ENCODE measurements at places on chromosomes 4 and X. TPM values are rescaled to one million over a fixed set of nuclear protein-coding genes. Genes with fewer than 3 reads are reported as not detected.

Gene UGT2B15
- not detected for total RNA-seq

Gene SMIM10L2A
- 0.14 TPM for total RNA-seq

Gene THAP9
- total RNA-seq: 2.7 TPM

Gene BEX2
- 5.9 TPM for total RNA-seq

Gene BMX
- total RNA-seq: 10.0 TPM

Gene RIPPLY1
- not detected for total RNA-seq

Gene HTN3
- not detected for total RNA-seq

Gene ACTRT1
- not detected for total RNA-seq

Gene WNK3
- total RNA-seq: 2.8 TPM

Gene SMARCAD1
- 16.2 TPM for total RNA-seq

DNA sequence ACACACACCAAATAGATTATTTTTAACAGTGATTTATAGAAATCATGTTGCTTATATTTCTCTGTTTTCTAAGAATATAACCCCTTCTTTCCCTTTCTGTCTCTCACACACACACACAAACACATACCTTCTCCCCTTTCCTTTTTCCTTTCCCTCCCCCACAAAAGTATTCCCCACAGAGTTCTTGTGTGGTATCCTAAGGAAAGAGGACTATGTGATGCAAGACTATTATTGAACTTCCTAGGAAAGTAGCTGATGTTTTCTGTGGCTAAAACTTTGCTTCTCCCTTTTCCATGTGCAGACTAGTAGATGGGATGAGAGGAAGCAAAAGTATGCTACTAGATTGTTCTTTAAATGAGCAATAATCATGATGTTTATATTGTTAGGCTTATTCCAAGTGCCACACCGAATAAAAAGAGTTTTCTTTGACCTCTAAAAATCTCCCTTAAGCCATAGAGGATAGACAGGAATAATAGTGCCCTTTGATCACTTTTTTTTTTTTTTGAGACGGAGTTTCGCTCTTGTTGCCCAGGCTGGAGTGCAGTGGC is 38.7 kb downstream of the CPEB2 start:
- no peak for DNase-seq
- H3K4me1 ChIP-seq: peaks cover 36% of the 10 kb centered on the region
- no peaks in the 10 kb centered on the region for H3K36me3 ChIP-seq
- H3K27me3 ChIP-seq: no peaks in the 10 kb centered on the region
- H3K4me3 ChIP-seq: no peak overlapping the region

GRCh38 chr4:76558396-76559235 is 123.6 kb downstream of the SHROOM3 start:
- no peak overlapping the region for H3K4me3 ChIP-seq
- H3K27me3 ChIP-seq: no peaks in the 10 kb centered on the region
- peaks cover 18% of the 10 kb centered on the region for H3K4me1 ChIP-seq
- no peaks in the 10 kb centered on the region for H3K36me3 ChIP-seq
- DNase-seq: no peak

GRCh38 chr4:80362578-80363181 is 27.1 kb downstream of the CFAP299 start:
- no peaks in the 10 kb centered on the region for H3K4me1 ChIP-seq
- no peak overlapping the region for H3K4me3 ChIP-seq
- H3K36me3 ChIP-seq: no peaks in the 10 kb centered on the region
- no peak overlapping the region for H3K27ac ChIP-seq
- DNase-seq: no peak

DNA sequence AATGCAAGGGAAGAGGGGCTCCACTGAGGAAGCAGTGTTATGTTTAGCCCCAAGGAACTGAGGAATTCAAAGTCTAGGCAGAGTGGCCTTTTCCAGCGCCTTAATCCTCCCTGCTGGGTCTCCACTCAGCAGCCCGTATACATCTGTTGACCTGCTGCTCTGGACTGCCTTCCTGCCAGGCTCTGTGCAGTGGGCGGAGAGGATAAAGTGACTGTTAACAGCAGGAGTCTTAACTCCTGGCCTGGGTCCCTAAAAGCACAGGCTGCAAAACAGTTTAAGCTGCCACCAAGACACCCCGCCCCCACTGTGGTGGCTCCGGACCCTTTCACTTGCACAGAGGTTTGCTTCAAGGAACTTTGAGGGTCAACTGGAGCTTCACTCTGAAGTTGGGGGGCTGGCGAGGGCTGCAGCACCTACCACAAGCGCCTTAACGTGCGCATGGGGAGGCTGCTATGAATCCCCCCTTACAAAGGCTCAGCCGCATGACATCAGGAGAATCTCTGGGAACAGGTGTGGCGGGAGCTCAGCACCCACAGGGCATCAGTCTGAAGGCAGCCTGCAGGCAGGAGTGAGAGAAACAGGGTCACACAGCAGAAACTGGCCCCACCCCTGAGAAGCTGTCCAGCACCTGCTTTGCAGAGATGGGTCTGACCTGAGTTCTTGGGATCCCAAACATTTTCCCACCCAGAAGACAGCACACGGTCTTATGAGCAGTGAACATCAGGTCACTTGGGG is 358.2 kb upstream of the GATB start:
- no peak overlapping the region for H3K27ac ChIP-seq
- no peak for DNase-seq
- no peaks in the 10 kb centered on the region for H3K4me1 ChIP-seq
- no peaks in the 10 kb centered on the region for H3K36me3 ChIP-seq
- H3K27me3 ChIP-seq: no peaks in the 10 kb centered on the region
- no peak overlapping the region for H3K4me3 ChIP-seq

GRCh38 chr4:24809815-24810405 is 14.5 kb downstream of the SOD3 start:
- H3K27ac ChIP-seq: peak overlapping the region; percentile 1
- H3K4me3 ChIP-seq: no peak overlapping the region
- no peak for DNase-seq
- H3K27me3 ChIP-seq: no peaks in the 10 kb centered on the region
- peaks cover 7% of the 10 kb centered on the region for H3K36me3 ChIP-seq

DNA sequence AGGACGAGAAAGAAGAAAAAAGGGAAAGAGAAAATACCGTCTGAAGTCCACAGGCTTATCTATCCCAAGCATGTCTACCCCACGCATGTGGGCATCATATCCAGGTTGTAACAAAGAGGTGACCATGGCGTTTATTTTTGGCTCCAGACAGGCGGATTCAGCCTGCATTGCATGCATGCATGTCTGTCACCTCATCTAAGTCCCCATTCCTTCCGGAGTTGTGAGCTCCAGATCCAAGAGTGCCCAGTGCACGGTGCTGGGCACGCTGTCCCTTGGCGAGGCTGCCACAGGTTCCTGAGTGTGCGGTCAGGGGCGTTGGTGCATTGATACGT is 905 bp upstream of the GALNTL6 start:
- H3K27ac ChIP-seq: no peak overlapping the region
- no peaks in the 10 kb centered on the region for H3K4me1 ChIP-seq
- H3K4me3 ChIP-seq: peak overlapping the region; percentile 75
- H3K27me3 ChIP-seq: no peaks in the 10 kb centered on the region

- H3K4me3 ChIP-seq: no peak overlapping the region
- no peak overlapping the region for H3K27ac ChIP-seq
- H3K4me1 ChIP-seq: no peaks in the 10 kb centered on the region
- H3K27me3 ChIP-seq: no peaks in the 10 kb centered on the region
- no peak for DNase-seq
- H3K36me3 ChIP-seq: no peaks in the 10 kb centered on the region
These were observed 48.4 kb downstream of the AKAP4 start for GRCh38 chrX:50152456-50152855.

- no peak for DNase-seq
- H3K27ac ChIP-seq: no peak overlapping the region
- no peaks in the 10 kb centered on the region for H3K27me3 ChIP-seq
- H3K36me3 ChIP-seq: no peaks in the 10 kb centered on the region
- H3K4me3 ChIP-seq: no peak overlapping the region
These were observed 1268.6 kb downstream of the FAM133A start for GRCh38 chrX:94942603-94943002.

DNA sequence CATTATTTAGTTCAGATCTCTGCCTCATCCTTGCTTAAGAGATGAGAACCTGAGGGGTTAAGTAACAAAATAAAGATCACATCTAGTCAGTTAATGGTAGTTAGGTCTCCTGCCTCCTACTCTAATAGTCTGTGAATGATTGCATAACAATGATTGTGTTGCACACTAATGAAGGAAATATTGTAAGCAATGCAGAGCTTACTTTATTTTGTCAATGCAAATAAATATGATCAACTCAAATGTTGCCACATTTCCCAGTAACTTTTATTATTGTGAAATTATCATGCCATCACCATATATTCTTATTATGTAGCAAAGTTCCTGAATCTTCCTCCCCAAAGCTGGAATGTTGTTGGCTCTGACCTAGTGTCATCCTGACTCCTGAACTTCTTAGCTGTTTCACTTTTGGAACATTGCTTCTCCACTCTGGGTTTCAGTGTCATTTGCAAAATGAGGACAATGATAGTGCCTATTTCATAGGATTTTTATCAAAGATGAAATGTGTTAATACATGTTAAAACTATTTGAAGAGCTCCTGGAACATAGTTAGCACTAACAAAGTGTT is 17.0 kb upstream of the GABRA4 start:
- no peak for DNase-seq
- H3K4me1 ChIP-seq: no peaks in the 10 kb centered on the region
- no peaks in the 10 kb centered on the region for H3K27me3 ChIP-seq
- H3K27ac ChIP-seq: no peak overlapping the region
- H3K4me3 ChIP-seq: no peak overlapping the region

GRCh38 chr4:163755013-163755412 is 260.5 kb downstream of the TMA16 start:
- H3K27ac ChIP-seq: no peak overlapping the region
- no peak overlapping the region for H3K4me3 ChIP-seq
- no peaks in the 10 kb centered on the region for H3K4me1 ChIP-seq

DNA sequence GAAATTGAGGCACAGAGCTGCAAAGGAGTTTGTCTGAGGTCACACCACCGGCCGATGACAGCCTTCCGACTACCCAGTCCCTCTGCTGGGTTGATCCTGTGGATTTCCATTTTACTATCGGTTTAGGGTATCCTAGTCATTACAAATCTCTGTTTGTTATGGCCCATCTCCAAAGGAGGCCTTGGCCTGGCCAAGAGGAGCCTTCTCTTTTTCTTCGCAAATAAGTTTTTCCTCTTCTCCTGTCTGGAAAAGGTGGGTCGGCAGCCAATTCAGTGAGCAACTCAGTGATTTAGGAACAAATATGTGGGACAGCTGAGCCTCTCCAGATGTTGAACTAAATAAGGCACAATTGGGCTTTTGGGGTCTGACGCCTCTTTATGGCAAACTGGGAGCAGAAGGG is 169.2 kb upstream of the RBPJ start:
- no peak for DNase-seq
- no peaks in the 10 kb centered on the region for H3K4me1 ChIP-seq
- H3K27ac ChIP-seq: no peak overlapping the region
- no peak overlapping the region for H3K4me3 ChIP-seq
- H3K36me3 ChIP-seq: no peaks in the 10 kb centered on the region

GRCh38 chrX:123869488-123869887 is 9.6 kb downstream of the XIAP start:
- no peak overlapping the region for H3K4me3 ChIP-seq
- no peak overlapping the region for H3K27ac ChIP-seq
- H3K4me1 ChIP-seq: no peaks in the 10 kb centered on the region
- DNase-seq: no peak
- H3K27me3 ChIP-seq: no peaks in the 10 kb centered on the region

DNA sequence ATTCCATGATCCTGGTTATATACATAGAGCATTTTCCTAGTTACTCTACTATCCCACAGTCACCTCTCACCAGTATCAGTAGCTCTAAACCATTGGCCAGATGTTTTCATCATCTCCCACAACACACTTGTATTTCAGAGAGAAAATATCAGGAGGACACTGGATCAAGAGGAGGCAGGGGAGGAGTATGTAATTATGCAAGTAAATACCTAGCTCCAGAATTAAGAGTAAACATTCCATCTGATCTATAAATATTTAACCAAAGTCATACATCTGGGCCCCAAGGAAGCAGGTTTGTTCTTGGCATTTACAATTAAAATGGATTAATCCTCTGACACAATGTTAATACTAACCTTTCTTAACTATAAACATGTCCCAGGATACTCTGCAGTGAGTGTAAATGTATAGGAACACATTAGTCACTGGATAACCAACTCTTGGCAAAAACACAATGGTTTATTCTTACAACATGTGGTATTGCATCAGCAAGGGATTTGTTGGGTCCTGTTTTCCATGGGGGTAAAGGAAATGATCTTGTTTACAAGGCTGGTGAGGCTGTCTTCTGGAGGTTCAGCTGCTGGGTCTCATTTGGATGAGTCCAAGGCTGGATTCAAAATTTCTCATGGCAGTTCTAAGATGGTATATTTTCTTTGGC is 170.1 kb downstream of the ATG4A start:
- no peak overlapping the region for H3K4me3 ChIP-seq
- no peak for DNase-seq
- no peaks in the 10 kb centered on the region for H3K4me1 ChIP-seq

DNA sequence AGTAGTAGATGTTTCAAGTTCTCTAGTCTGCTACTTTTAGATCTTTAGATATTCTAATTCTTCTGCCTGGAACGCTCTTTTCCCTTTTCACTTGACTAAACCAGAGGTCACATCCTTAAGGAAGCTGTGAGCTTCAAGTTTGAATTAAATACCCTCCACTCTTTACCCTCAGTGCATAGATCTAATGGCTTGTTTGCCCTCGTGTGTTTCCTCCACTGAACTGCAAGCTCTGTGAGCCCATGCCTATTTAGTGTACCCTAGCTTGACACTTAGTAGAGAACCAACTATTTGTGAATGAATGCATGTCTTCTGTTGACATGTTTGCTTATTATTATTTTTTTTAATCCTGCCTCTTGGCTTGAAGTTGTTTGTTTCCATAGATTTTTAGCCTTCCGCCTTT is 138.3 kb downstream of the PDE5A start:
- no peak overlapping the region for H3K4me3 ChIP-seq
- peaks cover 3% of the 10 kb centered on the region for H3K36me3 ChIP-seq
- no peak for DNase-seq
- no peaks in the 10 kb centered on the region for H3K4me1 ChIP-seq
- no peak overlapping the region for H3K27ac ChIP-seq
- no peaks in the 10 kb centered on the region for H3K27me3 ChIP-seq

- DNase-seq: peak; percentile 4
- H3K27ac ChIP-seq: peak overlapping the region; percentile 84
- no peaks in the 10 kb centered on the region for H3K27me3 ChIP-seq
These were observed 743 bp downstream of the ANTXR2 start for GRCh38 chr4:80072228-80072743.

DNA sequence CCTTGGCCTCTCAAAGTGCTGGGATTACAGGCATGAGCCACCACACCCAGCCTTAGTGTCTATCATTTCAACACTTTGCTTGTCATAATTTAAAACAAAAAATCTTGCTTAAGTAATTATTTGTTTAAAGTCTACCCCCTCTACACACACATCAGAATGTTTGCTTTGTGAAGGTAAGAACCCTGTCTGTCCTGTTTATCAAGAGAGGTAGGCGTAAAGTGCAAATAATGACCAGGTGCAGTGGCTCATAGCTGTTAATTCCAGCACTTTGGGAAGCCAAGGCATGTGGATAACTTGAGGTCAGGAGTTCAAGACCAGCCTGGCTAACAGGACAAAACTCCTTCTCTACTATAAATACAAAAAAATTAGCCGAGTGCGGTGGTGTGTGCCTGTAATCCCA is 326.7 kb upstream of the CLNK start:
- H3K36me3 ChIP-seq: no peaks in the 10 kb centered on the region
- H3K27ac ChIP-seq: no peak overlapping the region
- DNase-seq: no peak
- no peaks in the 10 kb centered on the region for H3K27me3 ChIP-seq
- H3K4me3 ChIP-seq: no peak overlapping the region

GRCh38 chr4:93217431-93217830 is 611.1 kb upstream of the ATOH1 start:
- DNase-seq: no peak
- no peaks in the 10 kb centered on the region for H3K36me3 ChIP-seq
- H3K4me3 ChIP-seq: no peak overlapping the region
- H3K27me3 ChIP-seq: no peaks in the 10 kb centered on the region
- no peaks in the 10 kb centered on the region for H3K4me1 ChIP-seq
- no peak overlapping the region for H3K27ac ChIP-seq
